Naive thymus-derived CD4-positive, alpha-beta T cell (primary cell): ENCODE measurements at places on chromosomes 16 and 17.

- no peak for DNase-seq
Measured at GRCh38 chr17:76924345-76925342, 56.4 kb downstream of the MGAT5B start.

DNA sequence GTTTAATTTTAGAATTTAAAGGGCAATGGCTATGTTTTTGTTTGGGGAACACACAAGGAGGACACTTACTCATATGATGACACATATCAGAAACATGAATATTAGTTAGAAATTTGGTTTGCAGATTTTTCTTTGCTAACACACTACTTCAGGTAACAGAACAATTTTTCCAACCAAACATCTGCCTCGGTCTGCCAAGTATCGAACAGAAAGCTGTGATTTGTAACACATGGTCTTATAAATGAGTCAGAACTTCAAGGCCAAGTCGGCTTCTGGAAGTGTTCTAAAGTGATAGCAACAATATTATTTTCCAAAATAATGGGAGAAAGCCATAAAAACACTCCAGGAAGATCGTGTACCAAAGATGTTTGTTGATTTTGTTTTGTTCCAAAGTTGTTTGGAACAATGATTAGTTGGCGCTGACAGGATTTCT, 75.9 kb upstream of the PMFBP1 start:
- no peak for DNase-seq

GRCh38 chr16:88297178-88297720, 85.5 kb upstream of the ZNF469 start:
- DNase-seq, result no peak

- DNase-seq, result no peak
Measured at GRCh38 chr17:81221842-81222619, 734 bp downstream of the CEP131 start.

DNA sequence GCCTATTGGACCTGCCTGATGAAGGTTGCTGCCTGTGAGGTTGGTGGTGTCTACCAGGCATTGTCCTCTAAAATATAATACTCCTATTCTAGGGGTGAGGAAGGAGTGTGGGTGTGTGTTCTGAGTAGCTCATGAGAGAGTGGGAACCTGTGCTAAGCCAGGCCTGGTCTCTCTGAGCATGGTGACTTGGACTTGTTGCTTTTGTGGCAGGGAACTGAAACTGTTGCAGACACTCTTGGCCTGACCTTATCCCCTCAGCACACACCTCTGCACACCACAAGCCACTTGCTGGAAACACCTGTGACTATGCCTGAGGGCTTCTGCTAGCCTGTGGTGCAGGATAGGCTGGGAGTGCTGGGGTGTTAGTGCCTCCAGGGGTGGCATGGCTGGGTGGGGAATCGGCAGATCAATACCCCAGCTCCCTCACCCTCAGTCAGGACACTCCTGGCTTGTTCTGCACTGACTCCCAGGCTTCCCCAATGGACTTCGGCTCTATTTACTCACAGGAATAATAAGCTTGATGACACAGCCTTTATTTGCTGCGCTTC, 29.9 kb downstream of the PLCG2 start:
- DNase-seq, result no peak

GRCh38 chr17:45965812-45966211, 33.2 kb upstream of the STH start:
- DNase-seq, result no peak

DNA sequence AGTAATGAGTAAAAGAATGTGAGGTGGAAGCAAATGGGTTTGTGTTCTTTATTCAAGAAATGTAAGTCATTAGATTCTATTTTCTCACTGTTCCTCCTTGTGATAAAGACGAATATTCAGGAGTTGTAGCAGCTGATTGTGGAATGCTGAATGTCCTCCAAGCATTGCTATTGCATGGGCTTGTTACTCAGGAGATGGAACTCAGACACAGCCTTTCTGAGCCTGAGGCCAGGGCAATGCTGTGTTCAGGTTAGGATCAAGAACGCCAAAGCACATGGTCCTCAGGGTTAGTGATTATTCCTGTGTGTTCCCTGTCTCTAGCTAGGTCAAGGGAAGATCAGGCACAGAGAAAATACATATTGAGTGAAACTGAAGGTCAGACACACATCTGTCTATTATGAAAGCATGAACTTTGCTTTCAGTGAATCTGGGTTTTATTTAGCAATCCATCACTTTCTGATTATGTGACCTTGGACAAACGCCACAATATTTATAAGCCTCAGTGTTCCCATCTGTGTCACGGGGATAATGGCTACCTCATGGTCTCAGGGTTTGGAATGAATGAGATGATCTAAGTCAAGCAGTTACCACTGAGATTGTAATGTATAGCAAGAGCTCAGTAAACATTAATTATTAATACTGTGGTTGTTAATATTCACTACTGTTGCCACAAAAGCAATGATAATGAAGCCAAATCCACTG, 426.8 kb upstream of the DYNLRB2 start:
- no peak for DNase-seq

- no peak for DNase-seq
Measured at GRCh38 chr16:81384006-81384405, 60.6 kb upstream of the CMIP start.

- no peak for DNase-seq
Measured at GRCh38 chr16:72072514-72073342, 9.7 kb downstream of the HPR start.

DNA sequence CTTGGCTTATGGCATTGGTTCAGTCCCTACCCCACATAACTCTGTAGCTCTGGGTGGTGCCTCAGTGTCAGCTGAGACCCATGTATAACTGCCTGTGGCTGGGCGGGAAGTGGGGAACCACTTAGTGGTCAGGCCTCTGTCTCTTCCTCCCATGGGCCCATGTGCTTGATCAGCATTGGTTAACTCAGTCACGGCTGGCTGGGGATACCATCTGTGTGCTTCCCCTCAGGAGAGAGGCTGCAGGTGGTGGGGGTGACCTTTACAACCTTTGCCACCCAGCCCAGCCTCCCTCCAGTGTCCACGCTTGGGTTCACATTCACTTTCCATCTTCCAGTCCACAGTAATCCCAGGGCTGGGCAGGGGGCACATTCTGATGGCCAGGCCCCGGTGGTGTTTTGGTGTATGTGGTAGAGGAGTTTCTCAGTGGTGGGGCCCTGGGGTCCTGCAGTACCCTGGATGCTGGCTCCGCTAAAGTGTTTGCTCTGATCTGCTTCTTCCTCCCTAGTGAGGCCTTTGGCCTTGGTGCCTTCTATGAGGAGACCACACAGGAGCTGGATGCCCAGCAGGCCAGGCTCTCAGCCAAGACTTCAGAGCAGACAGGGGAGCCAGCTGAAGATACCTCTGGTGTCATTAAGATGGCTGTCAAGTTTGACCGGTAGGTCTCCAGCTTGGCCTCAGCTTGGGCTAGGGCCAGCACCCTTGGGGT, 10.2 kb upstream of the NFATC3 start:
- DNase-seq, result no peak

DNA sequence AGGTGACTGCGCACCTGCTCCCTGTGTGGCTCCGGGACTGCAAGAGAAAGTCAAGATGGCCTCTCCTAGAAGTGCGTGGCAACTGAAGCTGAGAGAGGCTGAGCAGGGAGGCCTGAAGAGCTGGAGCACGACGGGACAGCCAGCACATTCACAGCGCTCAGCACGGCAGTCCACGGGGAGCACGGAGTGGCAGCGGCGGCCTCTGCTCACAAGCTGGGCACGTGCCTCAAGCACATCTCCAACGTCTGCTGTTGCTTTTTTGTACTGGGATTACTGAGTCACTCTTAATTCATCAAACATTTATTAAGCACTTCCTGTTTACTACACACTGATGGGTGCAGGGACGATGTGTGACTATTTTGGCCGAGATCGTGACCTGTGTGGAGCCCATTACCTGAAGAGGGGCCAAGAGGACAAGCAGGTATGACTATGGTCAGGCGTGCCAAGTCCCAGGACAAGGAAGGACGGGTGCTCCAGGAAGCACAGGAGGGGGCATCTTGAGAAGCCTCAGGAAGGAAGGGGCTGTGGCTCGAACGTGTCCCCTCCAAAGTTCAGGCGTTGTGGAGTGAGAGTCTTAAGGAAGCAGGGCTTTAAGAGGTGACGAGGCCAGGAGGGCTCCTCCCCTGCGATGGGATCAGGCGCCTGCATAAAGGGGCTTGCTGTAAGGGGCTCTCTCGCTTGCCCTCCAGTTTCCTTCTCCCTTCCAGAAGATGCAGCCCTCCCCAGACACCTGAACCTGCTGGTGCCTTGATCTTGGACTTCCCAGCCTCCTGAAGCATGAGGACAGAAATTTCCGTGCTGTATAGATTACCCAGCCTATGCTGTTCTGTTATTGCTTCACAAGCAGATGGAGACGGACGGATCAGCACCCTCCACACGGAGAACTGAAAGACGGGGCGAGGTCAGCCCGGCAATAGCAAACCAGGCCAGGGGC, 105.8 kb downstream of the ADCY9 start:
- no peak for DNase-seq

DNA sequence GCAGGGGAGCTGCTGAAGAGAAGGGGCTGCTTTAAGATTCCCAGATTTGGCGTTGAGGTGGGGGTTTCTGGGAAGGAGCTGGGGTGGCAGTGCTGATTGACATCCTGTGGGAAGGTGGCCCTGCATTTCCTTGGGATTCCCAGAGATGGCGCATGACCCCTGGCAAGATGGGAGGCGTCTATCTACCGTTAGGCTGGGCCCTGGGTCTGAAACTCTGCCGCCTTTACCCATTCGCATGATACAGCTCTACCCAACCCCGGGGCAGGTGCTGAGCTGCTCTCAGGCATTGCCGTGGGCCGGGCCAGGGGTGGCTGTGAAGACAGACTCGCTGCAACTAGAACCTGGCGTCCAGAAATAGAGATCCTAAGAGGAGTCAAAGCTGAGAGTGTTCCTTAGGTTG, 9.9 kb upstream of the MVD start:
- DNase-seq, result no peak

DNA sequence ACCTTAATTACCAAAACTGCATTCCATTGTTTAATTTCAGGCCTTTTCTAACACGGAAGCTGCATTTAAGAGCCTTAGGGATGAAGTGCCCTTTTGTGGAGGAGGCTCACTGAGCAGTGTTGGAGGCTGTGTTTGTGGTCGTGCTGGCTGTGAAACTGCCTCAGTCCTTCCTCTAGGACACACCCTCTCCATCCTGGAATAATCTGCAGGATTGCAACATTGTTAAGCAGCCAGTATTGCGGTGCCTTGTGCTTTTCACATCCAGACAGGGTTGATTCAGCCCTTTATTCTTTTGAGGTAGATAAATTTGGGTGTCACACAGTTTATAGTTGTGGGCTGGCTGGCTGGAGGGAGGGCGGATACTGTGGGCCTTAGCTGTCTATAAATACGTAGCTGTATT, 141.6 kb downstream of the CDRT15L2 start:
- DNase-seq, result no peak

DNA sequence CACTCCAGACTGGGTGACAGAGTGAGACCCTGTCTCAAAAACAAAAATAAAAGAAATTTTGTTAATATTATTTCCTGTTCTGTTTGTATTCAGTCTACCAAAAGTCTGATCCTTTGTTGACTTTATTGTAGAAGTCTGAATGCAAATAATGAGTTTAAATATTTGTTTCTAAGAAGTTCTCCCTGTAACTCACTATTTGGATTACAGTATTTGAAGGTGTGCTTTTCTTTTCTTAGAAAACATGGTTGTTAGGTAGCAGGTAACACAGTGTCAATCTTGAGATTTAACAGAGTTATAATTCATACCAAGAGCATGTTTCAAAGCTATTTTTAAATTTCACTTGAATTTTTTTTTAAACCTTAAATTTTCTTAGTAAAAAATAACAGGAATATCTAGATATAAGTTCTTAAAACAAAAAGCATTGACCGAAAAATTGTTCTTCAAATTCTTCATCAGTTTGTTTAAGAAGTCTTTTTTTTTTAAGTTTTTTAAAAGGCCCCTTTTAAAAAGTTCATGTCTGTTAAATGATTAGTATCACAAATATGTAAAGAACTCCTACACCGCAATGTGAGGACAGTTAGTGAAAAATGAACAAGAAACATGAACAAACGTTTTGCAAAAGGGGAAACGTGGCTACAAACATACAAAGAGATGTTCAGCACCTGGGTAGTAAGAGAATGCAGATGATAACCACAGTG, 35.0 kb downstream of the GAN start:
- no peak for DNase-seq

- DNase-seq, result no peak
Measured at GRCh38 chr17:55458978-55459377, 37.3 kb upstream of the MMD start.

- DNase-seq, result no peak
Measured at GRCh38 chr17:61364463-61364846, 35.2 kb upstream of the TBX2 start.

DNA sequence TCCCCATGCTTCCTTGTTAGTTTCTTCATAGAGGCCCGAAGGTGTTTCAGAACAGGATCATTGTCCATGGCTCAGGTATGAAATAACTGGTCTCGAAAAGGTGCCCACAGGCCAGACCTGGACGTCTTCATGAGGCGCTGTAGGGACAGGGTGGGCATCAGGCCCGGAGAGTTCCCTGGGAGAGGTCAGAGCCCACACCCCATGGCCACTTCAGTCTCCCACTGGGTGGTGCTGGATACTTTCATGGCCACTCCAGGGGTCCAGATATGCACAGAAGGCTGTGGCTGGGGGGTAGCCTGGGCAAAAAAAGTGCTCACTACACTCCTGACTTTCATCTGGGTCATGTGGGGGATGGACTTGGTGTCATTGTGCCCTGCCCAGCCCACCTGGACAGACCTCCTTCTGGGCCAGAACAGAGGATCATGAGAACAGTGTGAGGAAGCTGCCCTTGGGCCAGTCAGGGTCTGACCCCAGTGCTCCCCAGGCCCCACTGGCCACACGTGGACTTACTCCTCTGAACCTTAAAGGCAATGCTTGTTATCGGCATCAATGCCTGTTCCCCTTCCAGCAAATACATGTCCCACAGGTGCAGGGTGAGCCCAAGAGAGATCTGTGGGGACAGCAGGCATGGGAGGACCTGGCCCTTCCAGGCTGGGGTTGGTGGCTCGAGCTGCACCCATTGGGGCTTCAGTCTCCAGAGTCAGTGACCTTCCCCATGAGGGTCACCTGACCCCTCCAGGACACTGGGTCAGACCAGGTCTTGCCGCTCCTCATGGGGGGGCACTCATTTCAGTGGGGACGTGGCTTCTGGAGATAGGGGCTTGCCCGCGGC, 36.9 kb downstream of the LGALS9 start:
- DNase-seq, result no peak

DNA sequence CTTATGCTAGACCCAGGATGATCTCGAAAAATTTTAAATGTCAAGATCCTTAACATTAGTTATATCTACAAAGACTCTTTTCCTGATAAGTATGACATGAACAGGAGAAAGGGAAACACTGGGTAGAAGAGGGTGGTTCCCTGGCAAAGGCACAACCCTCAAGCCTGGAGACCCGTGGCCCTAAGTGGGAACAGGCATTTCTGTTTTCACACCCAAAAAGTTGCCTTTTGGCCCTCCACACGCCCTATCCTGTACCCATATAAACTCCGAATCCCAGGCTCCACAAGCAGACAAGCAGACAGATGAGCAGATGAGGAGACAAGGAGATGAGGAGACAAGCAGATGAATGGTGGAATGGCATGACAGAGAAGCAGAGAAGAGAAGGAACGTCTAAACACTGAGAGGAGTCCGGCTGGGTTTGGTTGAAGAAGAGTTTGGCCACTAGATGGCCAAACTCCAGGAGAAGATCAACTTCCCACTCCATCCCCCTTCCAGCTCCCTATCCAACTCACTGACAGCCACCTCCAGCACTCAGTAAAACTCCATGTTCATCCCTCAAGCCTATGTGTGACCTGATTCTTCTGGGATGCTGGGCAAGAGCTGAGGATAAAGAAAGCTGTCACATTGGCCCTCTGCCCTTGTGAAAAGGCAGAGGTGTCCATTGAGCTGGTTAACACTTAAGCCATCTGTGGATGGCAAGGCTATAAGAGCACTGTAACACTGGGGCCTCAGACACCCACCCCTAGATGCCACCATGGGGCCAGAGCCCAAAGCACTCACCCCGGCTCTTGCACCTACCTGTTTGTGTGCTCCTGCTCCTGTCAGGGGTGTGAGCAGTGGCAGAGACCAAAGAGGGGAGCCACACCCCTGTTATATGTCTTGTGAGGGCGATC, 139.6 kb upstream of the FAM20A start:
- DNase-seq, result no peak
